HT1080 (cell line): ENCODE measurements at places on chromosomes 5 and 9. TPM values are rescaled to one million over a fixed set of nuclear protein-coding genes. Genes with fewer than 3 reads are reported as not detected.

DNA sequence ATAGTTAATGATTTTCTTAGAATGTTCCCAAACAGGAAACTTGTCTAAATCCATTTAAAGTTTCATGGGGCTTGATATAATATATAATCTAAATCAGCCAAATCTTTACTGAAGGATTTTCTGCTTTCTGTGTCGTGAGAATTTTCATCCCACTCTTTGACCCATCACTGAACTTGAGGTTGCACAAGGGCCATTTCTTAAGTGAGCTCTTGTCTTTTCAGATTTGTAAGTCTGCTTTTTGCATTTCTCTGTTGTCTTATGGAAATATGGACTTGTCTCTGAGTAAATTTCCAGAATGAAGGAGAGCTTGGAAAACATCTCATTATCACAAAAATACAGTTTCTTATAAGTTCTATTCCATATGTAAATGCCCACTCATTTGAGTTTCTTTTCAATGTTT is 149.2 kb upstream of the ARRDC3 start:
- DNase-seq, result no peak

DNA sequence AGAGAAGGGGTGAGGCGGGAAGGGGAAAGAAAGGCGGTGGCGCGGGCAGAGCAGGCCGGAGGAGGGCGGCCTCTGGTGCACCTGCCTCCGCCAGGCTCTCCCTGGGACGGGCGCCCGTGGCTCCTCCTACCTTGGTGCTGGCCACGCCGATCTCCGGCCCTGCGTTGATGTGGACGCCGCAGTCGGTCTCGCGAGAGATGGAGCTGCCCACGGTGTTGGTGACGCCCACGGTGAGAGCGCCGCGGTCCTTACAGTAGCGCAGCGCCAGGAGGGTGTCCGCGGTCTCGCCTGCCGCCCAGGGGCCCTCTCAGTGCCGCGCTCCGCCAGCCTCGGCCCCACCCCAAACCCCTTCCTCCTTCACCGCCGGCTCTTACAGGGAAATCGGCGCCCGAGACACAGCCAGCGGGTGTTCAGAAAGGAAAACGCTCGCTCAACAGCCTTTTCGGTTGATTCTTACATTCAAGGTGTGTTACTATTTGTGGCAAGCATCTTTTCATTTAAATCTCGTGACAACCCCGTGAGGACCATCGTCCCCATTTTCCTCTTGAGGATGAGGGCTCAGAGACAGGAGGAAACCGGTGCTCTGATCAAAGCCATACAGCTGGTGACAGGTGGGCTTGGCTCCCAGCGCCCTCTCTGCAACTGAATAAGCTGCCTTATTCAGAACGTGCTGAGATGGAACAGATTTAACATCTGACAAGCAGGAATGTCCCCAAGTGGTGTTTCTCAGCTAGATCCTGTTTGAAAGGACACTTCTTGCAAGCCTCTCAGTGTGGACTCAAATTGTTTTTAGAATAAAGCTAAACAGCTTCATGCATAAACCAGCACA is 22.0 kb upstream of the MAPK9 start:
- DNase-seq, result no peak

LRRC70 gene
- total RNA-seq, result 0.13 and 0.27 TPM in 2 replicates

- no peak for DNase-seq
Observed at GRCh38 chr5:143739746-143740145, 72.2 kb upstream of the HMHB1 start.

- no peak for DNase-seq
Observed at GRCh38 chr5:101431201-101431600, 528.1 kb upstream of the ST8SIA4 start.

TPPP gene
- total RNA-seq, result 0.18 and 0.37 TPM in 2 replicates

FBP2 gene
- not detected in 2 replicates for total RNA-seq

- peak; percentile 18 for DNase-seq
Observed at GRCh38 chr5:102600964-102601363, 102.2 kb upstream of the SLCO6A1 start.

GRCh38 chr5:78537821-78538220 is 110.8 kb downstream of the LHFPL2 start:
- peak; percentile 55 for DNase-seq

DNA sequence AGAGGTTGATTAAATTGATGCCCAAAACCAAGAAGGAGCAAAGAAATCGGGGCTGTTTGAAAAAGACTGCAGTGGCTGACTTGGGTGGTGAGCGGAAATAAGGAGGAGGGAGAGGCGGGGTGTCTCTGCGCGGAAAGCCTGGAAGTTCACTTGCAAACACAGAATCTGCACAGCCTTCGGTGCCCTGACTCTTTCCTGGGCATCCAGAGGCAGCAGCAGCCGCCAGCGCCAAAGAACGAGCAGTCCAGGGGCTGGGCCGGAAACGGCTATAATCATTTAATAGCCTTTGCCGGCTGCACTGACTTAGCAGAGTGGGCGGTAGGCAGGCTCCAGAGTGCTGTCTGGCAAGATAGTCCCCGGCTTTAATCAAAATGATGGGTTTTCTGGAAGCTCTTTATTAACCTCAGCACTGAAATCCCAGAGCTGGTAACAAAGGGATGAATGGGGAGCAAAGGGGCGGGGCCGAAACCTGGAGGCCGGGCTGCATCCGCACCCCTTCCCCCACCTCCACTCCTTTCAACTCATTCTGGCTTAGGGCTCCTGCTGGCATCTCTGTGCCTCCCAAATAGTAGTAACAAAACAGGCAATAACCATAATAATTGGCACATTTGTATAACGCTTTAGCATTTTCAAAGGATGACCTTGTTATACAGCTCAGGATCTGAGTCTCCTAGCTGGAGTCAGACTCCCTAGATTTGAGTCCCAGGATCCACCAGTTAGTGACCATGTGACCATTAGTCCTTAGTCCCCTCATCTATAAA is 35.7 kb downstream of the PCDHAC2 start:
- no peak for DNase-seq

BTNL8 gene
- total RNA-seq, result 0.18 TPM in 1 of 2 replicates, not detected in the other

SMIM27 gene
- 9.2 and 12.1 TPM in 2 replicates for total RNA-seq

GRCh38 chr5:141319202-141319601 is 1.4 kb downstream of the TAF7 start:
- no peak for DNase-seq
